A549 treated with CORT108297 at 1 μM for 4 hours (cell line): ENCODE measurements at places on chromosomes 1 and 21. TPM values are rescaled to one million over a fixed set of nuclear protein-coding genes. Genes with fewer than 3 reads are reported as not detected.

The MAP10 gene
- 0.53 to 1.3 TPM (median 1.0 TPM) in 5 replicates for total RNA-seq

The DVL1 gene
- total RNA-seq, result 46.8 to 86.9 TPM (median 77.1 TPM) in 5 replicates

The STUM gene
- not detected in 5 replicates for total RNA-seq

The BEST4 gene
- 0.20 to 0.62 TPM (median 0.33 TPM) in 5 replicates for total RNA-seq

The GBP7 gene
- not detected in 5 replicates for total RNA-seq

The LCE1E gene
- total RNA-seq, result 0.31 TPM in 1 of 5 replicates, not detected in the others

The KMO gene
- 0.74 to 1.6 TPM (median 1.4 TPM) in 5 replicates for total RNA-seq

The LRRC39 gene
- 0.07 to 0.15 TPM (median 0.11 TPM) in 4 of 5 replicates, not detected in the other for total RNA-seq

The BEND5 gene
- not detected in 5 replicates for total RNA-seq

The SERTAD4 gene
- total RNA-seq, result 0.67 to 0.92 TPM (median 0.78 TPM) in 5 replicates

The BTG2 gene
- 10.1 to 14.5 TPM (median 14.2 TPM) in 5 replicates for total RNA-seq

The KRTAP21-2 gene
- total RNA-seq, result not detected in 5 replicates

The LGR6 gene
- 0.35 to 1.1 TPM (median 0.55 TPM) in 5 replicates for total RNA-seq

The ASPM gene
- 20.6 to 24.0 TPM (median 22.6 TPM) in 5 replicates for total RNA-seq

The TMEM82 gene
- not detected in 5 replicates for total RNA-seq

The MFAP2 gene
- total RNA-seq, result 0.35 to 0.62 TPM (median 0.45 TPM) in 5 replicates

The SYTL1 gene
- 0.30 to 0.88 TPM (median 0.56 TPM) in 5 replicates for total RNA-seq
